ENCODE measurements at places on chromosomes 12 and 14.

GRCh38 chr12:45729233-45730083 is at the start of gene ARID2:
ARID2 (plus strand) TSS chr12:45729706; CDS start chr12:45729837, 131 bp downstream.
- DNase-seq: peak; percentile 42

DNA sequence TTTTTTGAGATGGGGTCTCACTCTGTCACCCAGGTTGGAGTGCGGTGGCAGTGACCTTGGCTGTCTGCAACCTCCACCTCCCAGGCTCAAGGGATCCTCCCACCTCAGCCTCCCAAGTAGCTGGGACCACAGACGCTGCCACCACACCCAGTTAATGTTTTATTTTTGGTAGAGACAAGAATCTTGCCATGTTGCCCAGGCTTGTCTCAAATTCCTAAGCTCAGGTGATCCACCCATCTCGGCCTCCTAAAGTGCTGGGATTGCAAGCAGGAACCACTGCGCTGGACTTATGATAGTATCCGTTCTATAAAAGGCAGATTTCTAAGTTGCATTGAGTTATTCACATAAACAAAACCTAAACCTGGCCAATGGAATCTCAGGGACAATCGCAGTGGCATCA is 321.1 kb upstream of the PRICKLE1 start:
- DNase-seq: no peak

DNA sequence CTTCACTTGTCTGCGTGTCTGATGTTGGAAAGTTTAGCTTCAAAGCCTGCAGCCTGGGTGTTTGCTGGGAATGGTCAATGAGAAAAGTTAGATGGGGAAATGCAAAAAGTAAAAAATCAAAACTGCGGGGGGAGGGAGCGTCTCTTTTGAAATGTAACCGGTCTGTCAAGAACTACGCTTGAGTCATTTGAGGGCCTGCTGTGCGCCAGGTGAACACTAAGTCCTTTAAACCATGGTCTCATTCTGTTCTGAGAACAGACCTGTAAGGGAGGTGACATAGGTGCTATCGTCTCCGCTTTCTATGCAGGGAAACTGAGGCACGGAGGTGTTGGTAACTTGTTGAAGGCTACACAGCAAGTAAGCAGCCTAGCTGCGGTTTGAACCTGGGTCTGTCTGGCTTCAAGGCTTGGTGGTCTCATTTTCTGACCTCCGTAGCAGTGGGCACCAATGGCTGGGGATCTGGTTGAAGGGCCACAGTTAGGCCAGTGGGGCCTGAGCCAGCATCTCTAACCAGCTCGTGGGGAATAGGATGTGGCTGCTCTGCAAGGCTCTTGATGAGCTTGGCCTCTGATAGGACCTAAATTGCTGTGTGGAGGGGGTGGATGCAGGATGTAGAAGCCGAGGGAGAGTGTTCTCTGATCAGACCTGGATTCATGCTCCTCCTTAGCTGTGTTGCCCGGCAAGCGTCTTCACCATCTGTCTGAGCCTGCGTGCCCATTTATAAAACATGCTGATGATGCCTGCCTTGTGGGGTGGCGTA is 41.5 kb downstream of the KCTD10 start:
- no peak for DNase-seq

GRCh38 chr12:94952325-94952724 is 51.2 kb downstream of the NDUFA12 start:
- DNase-seq: no peak

GRCh38 chr14:101131451-101131916 is 228.0 kb upstream of the RTL1 start:
- DNase-seq: no peak

DNA sequence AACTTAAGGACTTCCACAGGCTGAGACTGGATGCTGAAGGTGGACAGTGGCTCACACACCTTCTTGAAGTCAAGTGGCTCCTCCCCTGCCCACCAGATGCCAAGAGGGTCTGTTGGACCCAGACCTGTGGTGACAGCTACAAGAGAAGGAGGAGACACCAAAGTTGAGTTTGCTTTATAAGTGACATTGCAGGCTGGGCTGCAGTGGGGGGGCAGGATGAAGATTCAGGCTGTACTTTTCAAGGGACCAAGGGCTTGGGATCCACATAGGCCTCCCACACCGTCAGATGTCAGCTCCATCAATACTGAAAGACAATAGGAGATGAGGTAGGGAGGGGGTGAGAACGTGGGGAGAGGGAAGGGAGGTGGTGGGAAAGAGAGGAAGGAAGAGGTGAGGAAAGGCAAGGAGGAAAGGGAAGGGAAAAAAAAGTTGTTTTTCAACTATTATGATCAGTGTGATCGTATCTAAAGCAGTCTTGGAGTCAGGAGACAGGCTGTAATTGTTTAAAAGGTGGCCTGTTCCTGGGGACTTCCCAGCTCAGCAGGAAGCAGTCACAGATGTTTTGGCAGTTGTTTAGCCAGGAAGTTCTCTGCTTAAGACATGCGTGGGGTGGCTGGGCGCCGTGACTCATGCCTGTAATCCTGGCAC is 84.1 kb upstream of the RESF1 start:
- DNase-seq: peak; percentile 16
